ENCODE measurements at places on chromosomes 6 and 20.

- DNase-seq, result no peak
Measured at GRCh38 chr6:109799664-109800063, 108.6 kb downstream of the FIG4 start.

- no peak for DNase-seq
Measured at GRCh38 chr20:61957961-61958715, 107.5 kb downstream of the TAF4 start.

- no peak for DNase-seq
Measured at GRCh38 chr6:56864171-56864616, 90.7 kb upstream of the BEND6 start.

DNA sequence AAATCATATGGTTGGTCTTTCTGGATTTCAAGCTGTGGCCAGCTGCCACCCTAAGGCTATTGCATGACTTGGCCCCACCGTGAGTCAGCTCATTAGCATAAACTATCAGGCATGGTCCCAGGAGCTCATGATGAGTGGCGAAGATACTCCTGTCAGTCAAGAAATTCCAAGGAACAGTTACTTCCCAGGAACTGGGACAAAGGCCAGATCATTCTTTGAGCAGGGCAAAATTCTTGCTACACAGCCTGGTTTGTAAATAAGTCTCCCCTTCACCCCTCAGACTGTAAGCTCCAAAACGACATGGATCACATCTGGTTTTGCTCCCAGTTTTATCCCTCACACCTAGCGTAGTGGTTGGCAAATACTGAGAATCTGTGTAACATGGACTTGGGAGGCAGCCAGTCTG is 33.0 kb upstream of the KIAA1586 start:
- DNase-seq, result no peak

GRCh38 chr6:160973311-160974250 is 18.0 kb upstream of the MAP3K4 start:
- DNase-seq, result no peak

- no peak for DNase-seq
Measured at GRCh38 chr6:33995309-33996119, 150.4 kb downstream of the GRM4 start.

DNA sequence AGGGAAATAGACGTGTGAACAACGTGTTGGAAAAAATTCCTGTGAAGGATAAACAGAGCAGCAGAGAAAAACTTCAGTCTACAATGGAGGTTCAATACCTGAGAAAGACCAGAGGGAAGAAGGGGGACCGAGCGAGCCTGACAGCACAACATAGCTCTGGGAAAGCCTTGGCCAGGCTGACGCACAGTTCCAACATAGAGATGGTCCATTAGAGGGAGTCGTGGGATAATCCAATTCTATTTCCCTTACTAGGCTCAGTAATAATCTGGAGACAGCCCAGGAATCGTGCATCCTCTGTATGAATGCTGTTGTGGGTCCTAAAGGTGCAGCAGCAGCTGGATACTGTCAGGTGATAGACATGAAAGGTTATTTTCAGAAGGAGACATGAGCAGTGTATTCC is 370.8 kb upstream of the BTBD3 start:
- DNase-seq, result no peak

GRCh38 chr20:32631933-32632460 is 41.7 kb downstream of the C20orf203 start:
- no peak for DNase-seq

GRCh38 chr6:143187238-143187923 is 126.7 kb downstream of the AIG1 start:
- no peak for DNase-seq

DNA sequence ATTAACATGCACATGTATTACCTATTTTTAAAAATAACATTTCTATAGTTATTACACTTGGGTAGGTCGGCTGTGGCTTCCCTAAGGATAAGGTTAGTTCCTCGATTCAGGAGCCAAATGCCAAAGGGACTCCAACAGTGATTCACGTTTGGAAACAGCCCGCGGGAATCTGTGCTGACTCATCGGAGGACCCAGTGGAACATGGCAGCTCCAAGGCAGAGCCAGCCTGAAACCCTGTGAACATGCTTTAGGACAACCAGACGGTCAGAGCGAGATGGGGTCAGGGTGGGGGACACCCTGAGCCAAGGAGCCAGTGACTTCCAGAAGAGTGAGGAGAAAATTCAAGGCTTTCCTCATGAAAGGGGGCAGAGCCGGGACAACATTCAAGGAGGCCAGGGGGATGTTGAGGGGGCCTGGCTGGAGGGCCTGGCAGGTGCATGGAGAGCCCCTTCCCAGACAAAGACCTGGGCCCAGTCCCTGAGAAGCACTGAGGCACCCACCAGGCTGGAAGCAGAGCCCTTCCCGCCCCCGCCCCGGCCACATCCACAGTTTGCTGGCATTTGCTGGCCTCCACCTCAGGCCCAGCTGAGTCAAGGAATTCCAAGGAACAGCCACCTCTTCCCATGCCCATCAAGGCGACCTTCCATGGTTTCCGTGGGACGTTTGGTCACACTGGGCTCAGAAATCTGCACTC is 133.2 kb downstream of the SNX5 start:
- DNase-seq, result no peak

GRCh38 chr6:134057478-134057877 is 5.1 kb upstream of the SLC2A12 start:
- DNase-seq, result no peak

GRCh38 chr6:155244434-155244833 is 19.4 kb upstream of the CLDN20 start:
- no peak for DNase-seq

GRCh38 chr6:165298402-165298801 is 11.0 kb downstream of the C6orf118 start:
- DNase-seq, result no peak

- DNase-seq, result no peak
Measured at GRCh38 chr6:38057994-38058393, 238.5 kb downstream of the ZFAND3 start.

DNA sequence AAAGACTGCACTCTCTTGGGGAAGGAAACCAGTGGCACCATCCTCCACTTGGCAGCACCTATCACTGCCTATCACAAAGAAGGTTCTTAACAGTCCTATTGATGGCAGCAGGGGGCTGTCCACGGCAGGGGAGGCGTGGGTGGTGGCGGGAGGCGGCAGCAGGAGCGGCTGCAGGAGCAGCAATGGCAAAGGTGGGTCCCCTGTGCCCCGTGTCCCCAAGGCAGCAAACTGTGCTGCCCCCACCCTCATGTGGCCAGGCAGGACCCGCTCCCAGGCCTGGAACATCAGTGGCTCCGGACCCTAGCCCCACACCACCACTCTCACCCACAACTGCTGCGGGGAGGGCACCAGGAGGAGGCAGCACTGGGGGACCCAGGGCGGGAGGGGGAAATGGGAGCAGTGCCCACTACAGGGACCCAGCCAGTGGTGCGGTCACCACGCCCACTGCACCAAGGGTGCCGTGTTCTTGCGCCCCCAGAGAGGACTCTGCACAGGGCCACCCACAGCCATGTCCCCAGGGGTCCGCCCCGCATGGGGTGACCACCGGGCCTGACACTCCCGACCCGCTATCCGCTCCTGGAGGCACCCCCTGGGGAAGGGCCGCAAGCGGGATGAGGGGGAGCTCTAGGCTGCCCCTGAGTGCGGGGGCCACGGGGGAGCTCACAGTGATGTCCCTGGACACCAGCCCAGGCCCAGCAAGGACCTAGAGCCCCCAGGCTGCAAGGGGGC is 54.6 kb downstream of the GMDS start:
- no peak for DNase-seq

- DNase-seq, result no peak
Measured at GRCh38 chr6:6586671-6587526, 1.6 kb upstream of the LY86 start.

- no peak for DNase-seq
Measured at GRCh38 chr6:170423030-170423429, 116.5 kb downstream of the FAM120B start.

DNA sequence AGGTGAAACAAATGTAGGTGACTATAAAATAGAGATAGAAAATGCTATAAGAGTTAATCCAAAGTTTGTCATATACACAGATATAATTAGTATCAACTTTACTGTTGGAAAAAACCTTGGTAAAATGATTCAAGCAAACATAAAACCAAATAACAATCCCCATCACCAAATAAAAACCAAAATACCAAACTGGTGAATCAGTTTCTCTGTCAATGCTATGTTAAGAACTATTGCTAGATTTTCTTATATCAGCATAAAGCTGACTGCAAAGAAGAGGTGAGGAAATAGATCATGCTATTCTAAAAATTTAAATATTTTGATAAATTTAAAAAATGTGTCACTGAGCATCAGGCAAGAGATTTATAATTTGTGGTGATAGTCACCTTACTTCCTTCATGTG is 658.4 kb downstream of the PHF3 start:
- DNase-seq, result no peak

GRCh38 chr6:164749221-164750064 is 560.0 kb downstream of the C6orf118 start:
- no peak for DNase-seq

GRCh38 chr20:61599061-61599531 is 347.0 kb downstream of the CDH4 start:
- DNase-seq, result no peak

- DNase-seq, result no peak
Measured at GRCh38 chr6:35310265-35310831, 12.7 kb downstream of the DEF6 start.

- DNase-seq, result no peak
Measured at GRCh38 chr6:27752038-27752885, 159.9 kb downstream of the OR2B2 start.

DNA sequence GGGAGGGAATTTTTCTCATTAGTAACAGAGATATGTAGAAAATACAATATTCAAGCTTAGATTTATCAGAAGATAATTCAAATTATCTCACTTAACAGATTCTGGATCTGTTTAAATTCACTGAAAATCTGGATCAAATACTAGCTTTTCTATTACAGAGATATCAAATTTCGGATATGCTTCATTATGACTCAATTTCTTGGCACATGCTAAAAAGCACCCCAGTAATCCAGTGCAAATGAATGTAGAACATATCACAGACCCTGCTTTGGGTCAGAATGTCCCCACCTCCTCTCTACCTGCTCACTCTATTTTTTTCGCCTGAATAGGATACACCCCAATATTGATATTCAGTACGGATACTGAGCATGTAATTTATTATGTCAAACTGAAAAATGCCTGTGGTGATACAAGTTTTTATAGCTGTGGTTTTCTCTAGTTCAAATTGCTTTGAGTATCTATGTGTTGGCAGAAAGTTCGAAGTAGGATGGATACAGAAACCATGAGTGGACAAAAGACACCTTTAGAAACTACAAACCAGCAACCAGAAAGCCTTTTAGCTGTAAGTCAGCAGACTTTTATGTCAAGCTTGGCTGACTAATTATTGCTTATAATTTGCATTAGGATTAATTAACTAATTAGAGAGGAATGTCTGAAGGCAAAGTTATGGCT is 290.0 kb downstream of the TFAP2B start:
- DNase-seq, result no peak

GRCh38 chr6:4133941-4134838 is 1.2 kb downstream of the ECI2 start:
- DNase-seq, result no peak

DNA sequence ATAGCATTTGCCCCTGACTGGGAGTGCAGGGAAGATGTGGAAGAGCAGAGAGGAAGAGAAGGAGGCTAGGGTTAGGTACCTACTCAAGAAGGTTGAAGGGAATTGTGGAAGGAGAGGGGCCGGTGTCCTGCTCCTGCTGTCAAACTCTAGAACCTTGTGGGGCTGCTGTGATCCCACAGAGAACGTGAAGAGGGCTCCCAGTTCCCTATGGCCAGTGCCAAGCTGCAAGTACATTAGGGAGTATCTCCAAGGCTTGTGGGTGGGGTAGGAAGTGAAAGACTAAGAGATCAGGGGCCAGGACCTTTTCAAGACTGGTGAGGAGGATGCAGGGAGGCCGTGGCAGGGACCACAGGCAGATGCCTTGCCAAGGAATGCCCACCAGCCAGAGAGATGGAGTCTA is 263.4 kb downstream of the CDH26 start:
- DNase-seq, result no peak

DNA sequence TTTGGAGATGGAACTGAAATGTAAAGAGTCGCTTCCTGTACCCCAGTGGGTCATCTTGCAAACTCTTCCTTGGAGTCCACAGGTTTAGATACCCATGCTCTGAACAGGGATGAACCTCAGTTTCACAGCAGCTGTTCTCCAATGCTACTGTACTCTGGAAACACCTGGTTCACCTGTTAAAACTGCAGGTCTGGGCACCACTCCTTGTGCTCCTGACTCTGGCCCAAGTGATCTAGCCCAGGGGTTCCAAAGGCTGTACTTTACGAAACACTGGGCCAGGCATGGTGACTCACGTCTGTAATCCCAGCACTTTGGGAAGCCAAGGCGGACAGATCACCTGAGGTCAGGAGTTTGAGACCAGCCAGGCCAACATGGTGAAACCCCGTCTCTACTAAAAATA is 102.1 kb downstream of the ATP9A start:
- DNase-seq, result no peak

GRCh38 chr6:56652231-56652630 is 9.5 kb upstream of the DST start:
- no peak for DNase-seq

- DNase-seq, result no peak
Measured at GRCh38 chr6:159633196-159633595, 59.8 kb downstream of the SOD2 start.

DNA sequence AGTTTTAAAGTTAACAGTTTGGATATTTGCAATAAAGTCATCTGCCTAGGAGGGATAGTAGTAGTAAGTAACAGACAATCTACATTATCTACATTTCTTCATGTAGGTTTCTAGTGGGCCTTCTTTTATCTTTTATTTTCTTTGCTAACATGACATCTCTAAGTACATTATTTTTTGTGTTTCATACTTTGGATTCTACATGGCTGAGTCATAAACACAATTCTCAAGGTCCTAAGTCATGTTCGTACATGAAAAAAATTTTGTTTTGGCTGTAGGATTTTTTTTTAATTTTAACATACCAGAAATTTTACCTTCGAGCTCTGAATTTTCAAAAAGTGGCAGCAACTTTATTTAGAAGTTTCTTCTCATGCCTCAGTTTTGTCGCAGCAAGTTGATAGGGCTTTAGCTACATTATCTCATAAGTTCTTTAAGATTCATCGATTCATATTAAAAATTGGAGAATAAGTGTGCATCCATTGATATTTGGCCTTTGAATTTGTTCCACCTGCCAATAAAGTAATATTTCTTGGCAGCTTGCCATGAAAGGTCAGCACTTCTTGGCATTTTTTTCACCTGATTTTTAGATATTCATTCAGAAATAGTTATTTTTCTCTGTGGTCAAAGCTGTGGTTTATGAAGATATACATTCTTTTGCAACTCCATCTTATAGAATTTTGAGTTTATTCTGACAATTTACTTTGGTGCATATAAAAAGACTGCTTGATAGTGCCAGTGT is 146.2 kb downstream of the GRIK2 start:
- DNase-seq, result no peak

DNA sequence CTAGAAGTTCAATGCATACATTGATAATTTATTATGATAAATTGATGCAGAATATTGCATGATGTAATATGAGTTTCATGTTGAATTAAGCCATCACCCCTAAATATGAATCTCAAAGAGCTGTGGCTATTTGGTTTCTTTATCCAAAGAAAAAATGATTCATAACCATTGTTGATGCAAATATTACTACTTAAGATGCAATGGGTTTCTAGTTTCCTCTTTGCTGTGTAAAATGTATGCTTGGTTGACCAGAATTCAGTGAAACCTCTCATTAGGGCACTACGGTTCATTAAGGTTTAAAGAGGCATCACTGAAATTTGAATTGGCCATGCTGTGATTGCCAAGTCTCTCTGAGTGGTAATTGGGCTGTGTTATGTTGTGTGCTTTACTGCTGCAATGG is 492.5 kb upstream of the FLRT3 start:
- no peak for DNase-seq
